ENCODE measurements at places on chromosomes 6 and 20.

- no peak for ATAC-seq
These were observed 24.5 kb downstream of the GZF1 start for GRCh38 chr20:23386304-23387117.

DNA sequence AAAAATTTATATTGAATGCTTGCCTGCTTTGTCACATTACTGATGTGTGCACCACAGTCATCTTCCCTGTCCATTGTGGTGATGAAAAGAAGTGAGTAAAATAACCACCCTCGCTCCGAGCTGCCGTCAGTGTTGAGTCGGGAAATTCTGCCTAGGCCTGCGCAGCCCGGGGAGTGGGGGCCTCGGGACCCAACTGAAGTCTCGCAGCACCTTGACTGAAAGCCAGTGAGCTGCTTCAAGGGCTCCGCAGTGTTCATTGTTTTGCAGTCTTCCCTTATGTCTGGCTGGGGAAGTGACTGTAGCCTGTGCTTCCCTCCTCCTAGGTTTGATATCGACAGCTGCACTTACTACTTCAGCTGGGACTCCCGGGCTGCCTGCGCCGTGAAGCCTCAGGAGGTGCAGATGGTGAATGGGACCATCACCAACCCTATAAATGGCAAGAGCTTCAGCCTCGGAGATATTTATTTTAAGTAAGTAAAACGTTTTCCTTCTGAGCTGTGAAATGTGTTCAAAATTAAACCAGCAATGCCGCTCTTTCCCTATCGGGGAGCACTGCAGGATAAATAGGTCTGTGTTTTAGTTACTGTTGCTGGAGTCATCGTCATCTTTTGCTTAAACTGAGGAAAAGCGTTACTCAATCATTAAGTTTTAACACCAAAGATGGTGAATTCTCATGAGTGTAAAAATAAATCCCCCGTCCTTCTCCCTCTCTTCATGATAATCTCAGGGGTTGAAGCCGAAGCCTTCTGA lies 32.7 kb upstream of the SLC22A1 start:
- ATAC-seq, result no peak

- no peak for ATAC-seq
These were observed 27.6 kb upstream of the LY86 start for GRCh38 chr6:6560909-6561308.

DNA sequence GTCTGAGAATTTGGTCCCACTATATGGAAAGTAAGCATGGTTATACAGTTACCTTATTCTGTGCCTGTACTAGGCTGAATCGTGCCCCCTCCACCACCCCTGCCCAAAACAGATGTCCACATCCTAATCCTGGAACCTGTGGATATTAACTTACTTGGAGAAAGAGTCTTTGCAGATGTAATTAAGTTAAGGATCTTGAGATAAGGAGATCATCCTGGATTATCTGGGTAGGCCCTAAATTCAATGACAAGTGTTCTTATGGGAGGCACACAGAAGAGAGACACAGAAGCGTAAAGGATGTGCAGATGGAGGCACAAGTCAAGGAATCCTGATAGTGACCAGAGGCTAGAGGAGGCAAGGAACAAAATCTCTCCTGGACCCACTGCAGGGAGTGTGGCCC lies 116.7 kb upstream of the MAN1A1 start:
- ATAC-seq, result no peak

DNA sequence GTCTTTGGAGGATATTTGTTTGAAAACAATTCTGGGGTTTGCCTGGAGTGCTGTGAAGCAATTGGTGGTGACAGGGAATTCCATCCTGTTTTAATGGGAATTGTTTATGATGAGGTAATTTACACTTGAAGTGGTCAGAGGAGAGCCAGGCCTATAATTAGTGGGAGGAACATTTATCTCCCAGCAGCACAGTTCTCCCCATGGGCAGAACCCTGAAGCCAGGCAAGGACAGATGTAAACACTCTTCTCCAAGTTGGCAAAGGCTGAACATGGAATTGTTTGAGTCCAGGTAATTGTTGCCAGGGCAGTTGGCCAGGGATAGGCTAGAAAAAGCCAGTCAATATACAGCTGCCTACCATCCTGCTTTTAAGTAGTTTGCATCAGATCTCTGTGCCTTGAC lies 789.7 kb downstream of the FRK start:
- no peak for ATAC-seq

DNA sequence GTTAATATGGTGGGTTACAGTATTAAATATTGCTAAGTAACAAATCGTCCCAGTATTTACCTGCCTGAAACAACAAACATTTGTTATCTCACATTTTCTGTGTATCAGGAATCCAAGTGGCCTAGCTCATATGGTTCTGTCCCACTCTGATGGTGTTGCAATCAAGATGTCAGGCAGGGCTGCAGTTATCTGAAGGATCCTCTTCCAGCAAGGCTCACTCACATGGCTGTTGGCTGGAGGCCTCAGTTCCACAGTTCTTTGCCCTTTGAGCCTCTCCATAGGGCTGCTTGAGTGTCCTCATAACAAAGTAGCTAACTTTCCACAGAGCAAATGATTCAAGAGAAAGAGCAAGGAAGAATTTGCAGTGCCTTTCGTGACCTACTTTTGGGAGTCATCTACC lies 17.7 kb downstream of the RAB22A start:
- ATAC-seq, result no peak

- no peak for ATAC-seq
These were observed 27.0 kb upstream of the ZFAND3 start for GRCh38 chr6:37792457-37793033.

- no peak for ATAC-seq
These were observed 111.0 kb downstream of the ATG5 start for GRCh38 chr6:106214531-106214930.

DNA sequence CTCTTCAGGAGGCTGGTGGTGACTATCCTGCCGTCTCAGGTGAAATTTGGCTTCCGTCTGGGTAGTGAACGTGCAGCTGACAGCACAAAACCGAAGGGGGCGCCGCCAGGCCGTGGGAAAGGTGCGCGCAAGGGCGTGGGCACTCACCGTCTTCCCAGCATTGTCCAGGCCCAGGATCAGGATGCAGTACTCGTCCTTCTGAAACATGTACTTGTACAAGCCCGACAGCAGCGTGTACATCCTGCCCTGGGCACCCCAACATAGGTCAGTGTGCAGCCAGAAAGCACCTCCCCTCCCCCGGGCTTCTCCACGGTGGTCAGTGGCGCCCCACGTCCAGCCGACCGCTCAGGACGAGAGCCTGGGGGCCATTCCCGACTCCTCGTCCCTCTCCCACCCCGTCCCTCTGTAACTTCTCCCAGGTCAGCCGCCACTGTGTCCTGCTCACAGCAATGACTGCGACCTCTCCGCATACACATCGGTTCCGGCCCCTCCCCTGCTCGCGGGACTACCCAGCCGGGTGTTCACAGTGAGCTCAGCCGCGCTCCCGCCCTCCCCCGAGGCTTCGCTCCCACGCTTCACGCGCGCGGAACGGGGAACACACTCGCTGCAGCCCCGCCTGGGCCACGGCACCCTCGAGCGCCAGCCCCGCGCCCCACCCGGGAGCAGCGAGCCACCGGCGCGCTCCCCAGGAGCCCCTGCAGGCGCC lies 771 bp downstream of the ARFRP1 start:
- ATAC-seq, result peak; percentile 62

GRCh38 chr6:54929245-54929909 lies 82.8 kb downstream of the FAM83B start:
- ATAC-seq, result no peak

- no peak for ATAC-seq
These were observed 109.2 kb downstream of the ARID1B start for GRCh38 chr6:156886409-156886808.

DNA sequence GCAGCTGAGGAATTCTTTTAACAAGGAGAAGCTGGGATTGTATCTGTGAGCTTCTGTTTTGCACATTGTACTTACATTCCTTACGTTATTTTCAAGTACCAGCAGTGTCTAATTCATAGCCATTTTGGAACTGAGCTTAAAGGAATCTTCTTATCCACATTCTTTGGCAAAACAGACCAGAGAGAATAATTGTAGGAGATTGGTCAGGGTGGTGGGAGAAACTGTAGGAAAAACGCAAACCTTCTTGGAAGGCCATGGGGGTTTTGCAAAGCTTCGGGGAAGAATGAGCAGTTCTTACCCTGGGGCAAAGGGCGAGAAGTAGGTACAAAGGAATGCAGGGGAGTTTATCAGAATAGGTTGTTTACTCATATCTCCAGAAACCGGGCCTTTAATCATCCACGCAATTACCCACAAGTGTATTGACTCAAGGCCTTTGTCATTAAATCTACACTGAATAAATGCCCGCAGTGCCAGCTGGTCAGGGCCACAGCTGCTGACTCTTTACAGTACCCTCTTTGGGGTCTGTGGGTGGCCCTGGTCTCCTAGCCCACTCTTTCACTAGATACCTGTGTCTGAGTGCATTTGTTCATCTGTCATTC lies 39.6 kb upstream of the SPTLC3 start:
- ATAC-seq, result no peak

DNA sequence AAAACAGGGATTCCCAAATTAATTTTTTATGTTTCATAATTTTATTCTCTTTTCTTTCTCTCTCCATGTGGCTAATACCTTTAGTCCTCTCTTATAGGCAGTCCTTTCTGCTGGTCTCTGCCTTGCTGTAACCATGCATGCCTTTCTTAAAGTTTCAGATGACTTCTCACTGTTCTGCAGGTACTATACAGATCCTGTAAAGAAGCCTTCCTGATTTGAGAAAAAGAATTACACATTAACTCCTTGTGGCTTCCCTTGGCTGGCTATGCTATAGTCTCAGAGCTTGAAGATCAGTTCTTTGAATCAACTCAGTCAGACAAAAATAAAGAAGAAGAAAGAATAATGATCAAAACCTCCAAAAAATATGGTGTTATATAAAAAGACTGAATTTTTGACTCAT lies 7.3 kb upstream of the GPR63 start:
- ATAC-seq, result no peak

DNA sequence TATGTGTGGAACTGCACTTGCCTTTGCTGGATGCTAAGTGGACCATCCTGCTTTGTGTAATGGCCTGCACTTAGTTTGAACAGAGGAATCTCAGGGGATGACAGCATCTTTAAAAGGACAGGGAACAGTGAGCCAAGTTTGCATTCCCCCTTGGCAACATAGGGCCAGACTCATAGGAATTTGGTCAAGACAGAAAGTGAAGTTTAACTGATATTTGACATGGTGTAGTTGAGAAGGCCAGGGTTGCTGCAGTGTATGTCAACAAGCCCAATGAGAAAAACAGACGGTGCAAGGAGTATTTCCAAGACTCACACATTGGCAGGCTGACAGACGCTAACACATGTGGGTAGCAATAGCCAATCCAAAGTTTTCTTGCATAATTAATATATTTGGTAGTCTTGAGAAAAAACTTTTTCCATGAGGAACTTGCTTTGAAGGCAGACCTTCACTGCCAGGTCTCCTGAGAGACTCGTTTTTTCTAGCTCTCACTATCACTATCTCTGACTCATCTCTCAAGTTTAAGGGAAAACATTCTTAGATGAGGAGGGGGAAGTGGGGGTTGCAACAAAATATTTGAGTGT lies 213.8 kb downstream of the IBTK start:
- ATAC-seq, result peak; percentile 64

DNA sequence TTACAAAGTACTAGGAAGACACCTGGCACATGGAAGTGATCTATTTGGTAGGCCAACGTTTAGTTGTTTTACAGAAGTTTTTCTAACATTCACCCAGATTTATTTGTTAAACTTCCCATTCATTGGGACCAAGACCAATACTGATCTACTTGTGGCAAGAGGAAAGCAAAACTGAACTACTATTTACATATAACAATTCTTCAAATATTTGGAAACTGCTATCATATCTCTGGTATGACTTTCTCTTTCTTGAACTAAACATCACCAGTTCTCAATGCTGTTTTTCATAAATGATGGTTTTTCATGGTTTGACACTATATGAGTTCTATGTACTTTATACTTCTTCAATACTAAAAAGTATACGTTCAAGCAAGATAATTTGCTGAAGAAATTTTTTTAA lies 189.2 kb downstream of the ASCC3 start:
- ATAC-seq, result no peak

All from SK-N-SH treated with all-trans-retinoic acid at 6 μM for 48 hours (cell line).